Hypothalamus (tissue), 51 donors: ENCODE measurements at places on chromosomes 4 and X.

DNA sequence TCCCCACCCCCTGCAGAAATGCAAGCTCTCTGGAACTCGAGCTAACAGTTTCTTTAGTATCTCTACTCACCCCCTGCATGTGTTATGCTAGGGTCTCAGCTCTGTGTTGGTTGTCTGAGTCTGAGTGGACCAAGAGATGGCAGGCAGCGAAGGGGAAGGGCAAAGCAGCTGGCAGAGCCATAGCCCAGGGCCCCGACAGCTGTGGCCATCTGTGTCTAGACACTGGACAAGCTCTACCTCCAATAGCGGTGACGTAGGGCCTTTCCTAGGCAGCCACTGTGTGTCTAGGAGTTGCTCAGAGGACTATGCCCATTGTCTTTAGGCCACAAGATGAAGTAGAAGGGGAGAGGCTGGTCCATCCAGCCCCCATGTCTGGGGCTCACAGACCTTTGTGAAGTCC, 79.2 kb downstream of the EFNB1 start:
- DNase-seq = no peak

DNA sequence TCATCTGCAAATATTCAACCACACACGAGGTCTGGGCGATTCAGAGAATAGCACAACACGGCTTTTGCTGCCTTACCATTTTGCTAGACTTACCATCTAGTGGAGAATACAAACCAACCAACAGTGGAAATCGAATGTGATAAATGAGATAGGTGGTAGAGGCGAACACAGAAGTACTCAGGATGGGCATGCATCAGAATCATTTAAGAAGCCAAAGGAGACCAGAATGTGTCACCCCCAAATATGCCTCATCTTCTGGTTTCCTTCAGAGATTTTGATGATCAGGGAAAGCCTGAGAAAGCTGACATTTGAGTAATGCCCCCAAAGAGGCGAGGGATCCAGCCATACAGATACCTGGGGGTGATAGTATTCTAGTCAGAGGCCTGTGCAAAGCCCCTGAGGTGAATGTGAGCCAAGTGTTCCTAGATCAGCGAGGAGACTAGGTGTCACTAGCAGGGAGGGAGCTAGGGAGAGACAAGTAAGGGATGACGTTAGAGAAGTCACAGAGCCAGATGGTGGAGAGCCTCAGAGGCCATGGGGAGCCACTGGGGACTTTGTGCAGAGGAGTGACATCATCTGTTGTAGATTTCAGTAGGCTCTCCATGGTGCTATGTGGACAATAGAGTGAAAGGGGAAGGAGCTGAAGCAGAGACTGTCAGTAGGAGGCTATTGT, 1.7 kb downstream of the MTMR1 start:
- no peak for DNase-seq

- no peak for DNase-seq
Measured at GRCh38 chr4:1205586-1206298, 33.4 kb upstream of the SPON2 start.

DNA sequence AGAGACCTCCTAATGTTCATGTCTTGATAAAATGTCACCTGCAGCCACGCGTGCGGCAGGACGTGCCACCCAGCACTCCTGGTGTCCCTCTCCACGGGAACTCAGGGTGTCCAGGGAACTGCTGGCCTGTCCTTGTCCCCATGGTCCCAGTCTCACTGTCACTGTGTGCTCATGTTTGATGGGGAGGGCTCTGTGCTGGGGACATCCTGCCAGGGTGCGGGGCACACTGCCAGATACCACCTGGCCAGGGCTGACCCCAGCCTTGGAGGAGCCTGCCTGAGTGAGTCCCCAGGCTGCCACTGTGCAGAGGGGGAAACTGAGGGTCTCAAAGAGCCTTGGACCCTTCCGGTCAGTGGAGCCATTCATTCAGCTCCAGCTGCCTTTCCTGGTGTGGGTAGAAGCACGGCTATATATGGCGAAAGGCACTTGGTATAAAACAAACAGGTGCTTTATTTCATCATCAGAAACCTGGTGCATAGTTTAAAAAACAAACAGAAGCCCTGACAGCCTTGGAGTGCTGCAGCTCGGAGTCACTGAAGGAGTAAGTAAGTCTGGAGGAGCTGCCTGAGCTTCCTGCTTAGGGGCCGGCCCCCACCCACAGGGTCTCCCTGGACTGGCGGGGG, 33.0 kb downstream of the NOP14 start:
- no peak for DNase-seq

- no peak for DNase-seq
Measured at GRCh38 chr4:2939383-2940243, 23.6 kb downstream of the NOP14 start.

GRCh38 chr4:186727169-186727976, 3.7 kb upstream of the FAT1 start:
- DNase-seq = no peak
